ENCODE measurements at places on chromosomes 13 and 19. TPM values are rescaled to one million over a fixed set of nuclear protein-coding genes. Genes with fewer than 3 reads are reported as not detected.

GRCh38 chr19:47353307-47353712, 4.2 kb downstream of the DHX34 start:
- no peak for DNase-seq

- no peak for DNase-seq
Observed at GRCh38 chr13:64453831-64454230, 2776.3 kb downstream of the PCDH9 start.

GRCh38 chr19:10724573-10725071, 6.7 kb downstream of the DNM2 start:
- no peak for DNase-seq

DNA sequence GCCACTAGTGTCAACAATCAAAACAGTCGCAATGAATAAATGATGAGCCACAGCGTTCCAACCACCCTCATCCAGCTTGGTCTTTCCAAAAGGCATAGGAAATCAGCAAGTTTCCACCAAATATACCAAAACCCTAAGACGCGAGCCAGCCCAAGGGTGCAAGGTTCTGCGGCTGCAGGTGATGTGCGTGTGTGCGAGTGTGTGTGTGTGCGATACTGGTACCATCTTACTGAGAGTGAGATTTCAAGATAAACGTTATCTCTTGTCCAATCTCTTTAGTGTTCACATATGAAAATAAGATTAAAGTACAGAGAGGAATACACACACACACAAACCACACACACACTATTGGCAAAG, 895 bp upstream of the TRPC4 start:
- DNase-seq = no peak

DNA sequence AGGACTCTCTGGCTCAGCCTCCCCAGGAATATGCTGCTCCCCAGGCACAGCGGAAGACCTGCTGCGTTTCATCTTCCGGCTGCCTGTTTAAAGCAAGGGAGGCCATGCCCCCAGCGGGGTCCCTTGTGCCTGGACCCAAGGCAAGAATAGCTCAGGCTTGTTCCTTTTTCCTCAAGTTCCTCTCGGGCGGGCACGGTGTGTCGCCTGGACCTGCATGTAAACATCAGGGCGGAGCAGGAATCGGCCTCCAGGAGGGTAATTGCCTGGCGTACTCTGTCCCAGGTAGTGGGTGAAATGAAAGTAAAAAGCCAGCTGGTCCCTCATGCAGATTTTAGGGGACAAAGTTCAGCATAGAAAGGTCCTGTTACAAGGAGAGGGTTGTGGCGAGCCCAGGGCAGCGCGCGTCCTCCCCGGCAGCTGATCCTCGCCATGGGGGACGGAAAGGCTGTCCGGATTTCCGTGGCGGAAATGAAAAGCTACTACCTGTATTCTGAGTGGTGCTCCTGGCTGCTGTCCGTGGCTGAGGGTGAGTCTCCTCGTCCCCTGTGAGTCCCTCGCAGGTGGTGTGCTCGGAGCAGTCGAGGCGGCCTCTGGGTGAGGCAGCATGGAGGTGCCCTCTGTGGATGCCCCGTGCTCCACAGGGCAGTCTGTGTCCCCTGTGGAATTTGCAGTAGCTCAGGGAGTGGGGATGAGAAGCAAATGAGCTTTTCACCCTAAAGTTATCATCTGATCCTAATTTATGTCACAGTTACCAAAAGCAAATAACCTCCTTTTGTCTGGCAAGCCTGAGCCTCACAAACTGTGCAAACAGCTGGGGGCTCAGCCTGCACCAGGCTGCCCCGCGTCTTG, 16.2 kb downstream of the MCF2L start:
- no peak for DNase-seq

- no peak for DNase-seq
Observed at GRCh38 chr19:16516381-16516780, 20.2 kb downstream of the C19orf44 start.

GRCh38 chr13:98214707-98215106, 37.6 kb upstream of the RNF113B start:
- DNase-seq = no peak

DNA sequence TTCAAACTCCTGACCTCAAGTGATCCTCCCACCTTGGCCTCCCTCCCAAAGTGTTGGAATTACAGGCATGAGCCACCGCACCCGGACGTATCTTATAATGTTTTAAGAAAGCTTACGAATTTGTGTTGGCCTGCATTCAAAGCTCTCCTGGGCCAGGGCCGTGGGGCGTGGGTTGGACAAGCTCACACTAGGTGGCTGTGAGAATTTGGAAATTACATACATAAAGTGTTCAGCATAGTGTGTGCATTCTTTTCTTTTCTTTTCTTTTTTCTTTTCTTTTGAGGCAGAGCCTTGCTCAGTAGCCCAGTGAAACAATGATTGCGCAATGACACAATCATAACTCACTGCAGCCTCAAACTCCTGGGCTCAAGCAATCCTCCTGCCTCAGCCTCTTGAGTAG, 2.6 kb downstream of the ZSWIM4 start:
- no peak for DNase-seq

DNA sequence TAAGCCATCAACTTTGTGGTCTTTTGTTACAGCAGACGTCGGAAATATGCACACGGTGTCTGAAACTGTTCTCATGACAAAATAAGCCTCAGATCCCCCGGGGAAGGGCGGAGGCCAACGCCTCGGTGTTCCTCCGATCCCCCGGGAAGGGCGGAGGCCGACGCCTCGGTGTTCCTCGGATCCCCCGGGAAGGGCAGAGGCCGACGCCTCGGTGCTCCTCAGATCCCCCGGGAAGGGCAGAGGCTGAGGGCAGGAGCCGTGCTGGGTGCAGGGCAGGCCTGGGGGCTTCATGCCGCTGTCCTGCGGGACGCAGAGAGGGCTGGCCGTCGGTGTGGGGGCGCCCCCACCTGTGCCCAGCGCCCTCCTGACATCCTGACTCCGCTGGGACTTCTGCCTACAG, 4.7 kb downstream of the FGF22 start:
- no peak for DNase-seq

DNA sequence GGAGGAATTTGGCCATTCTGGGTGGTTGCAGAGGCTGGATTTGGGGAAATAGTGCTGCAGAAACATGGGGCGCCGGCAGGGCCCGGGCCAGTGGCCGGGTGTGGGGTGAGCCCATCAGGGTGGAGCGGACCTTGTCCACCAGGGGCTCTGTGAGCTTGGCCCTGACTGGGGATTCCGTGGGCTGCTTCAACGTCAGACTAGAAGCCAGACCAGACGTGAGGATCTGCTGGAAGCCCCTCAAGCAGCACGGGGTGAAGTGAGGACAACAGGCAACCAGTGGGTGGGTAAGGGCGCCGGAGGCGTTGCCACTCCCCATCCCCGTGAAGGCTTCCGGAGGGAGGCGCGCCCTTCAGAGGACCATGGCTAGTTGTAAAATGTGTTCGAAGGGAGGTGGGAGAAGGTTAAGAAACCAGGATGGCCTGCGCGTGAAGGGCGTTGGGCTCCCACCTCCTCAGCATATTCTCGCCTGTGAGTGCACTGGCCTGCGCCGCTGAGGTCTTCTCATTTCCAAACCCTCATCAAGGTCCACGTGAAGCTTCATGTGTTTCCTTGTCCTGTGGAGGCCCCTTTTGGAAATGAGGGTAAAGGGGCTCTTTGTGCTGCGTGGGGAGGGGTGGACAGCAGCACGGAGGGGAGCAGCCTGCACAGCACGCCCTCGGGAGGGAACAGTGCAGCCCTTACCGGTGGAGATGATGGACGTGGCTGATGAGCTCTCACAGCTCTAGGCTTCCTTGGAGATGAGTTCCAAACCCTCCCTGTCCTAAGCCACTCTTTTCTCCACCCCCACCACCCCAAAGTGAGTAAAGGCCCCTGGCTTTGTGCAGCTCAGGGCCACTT, 8.3 kb downstream of the TEX29 start:
- no peak for DNase-seq

DNA sequence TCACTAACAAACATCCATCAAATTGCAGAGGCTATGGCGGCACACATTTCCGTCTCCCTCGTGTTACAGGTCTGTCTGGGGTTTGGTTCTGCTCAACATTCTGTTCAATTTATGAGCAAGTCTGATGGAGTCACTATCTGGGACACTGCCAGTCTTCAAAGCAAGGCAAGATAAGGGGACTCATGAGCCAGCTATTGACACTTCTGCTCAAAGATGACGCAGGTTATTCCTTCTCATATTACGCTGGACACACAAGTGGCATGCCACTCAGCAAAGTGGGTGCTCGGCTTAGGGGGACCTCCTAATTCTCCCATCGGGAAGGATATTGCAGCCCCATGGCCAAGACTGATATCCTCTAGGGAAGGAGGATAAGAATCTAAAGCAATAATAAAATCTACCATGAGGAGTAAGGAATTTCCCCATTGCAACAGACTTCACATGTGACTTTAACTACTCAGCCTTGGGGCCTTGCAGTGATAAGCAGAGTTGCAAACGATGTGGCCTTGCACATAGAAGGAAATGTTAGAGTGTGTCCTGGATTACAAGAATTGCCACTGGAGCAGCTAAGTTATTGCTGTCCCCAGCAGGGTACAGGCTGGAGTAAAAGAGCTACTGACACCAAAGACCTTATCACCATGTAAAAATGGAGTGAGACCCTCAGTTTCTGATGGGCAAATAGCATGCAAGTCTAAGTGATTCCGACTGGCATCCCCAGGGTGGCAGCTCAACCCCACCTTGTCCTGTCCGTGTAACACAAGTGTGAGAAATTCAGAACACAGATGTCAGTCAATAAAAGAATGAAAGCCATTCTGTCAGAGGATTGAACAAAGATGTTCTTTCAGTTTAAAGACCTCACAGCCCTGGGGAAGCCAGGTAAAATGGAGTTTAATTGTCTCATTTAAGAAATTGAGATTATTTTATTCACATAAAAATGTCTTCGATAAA, 306.1 kb downstream of the IRS2 start:
- no peak for DNase-seq

DNA sequence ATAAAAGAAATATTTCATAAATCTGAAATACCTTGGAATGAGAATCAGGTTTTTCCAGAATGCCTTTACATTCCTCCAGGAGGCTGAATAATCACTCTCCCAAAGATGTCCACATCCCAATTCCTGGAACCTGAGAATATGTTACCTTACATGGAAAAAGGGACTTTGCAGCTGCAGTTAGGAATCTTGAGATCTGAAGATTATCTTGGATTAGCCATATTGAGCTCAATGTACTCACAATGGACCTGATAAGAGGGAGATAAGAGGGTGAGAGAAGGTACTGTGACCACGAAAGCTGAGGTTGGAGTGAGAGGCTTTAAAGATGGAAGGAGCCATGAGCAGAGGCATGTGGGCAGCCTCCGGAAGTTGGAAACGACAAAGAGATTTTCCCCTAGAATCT, 36.8 kb upstream of the MBNL2 start:
- no peak for DNase-seq

GRCh38 chr19:46946611-46947238, 72.9 kb upstream of the NPAS1 start:
- no peak for DNase-seq

DNA sequence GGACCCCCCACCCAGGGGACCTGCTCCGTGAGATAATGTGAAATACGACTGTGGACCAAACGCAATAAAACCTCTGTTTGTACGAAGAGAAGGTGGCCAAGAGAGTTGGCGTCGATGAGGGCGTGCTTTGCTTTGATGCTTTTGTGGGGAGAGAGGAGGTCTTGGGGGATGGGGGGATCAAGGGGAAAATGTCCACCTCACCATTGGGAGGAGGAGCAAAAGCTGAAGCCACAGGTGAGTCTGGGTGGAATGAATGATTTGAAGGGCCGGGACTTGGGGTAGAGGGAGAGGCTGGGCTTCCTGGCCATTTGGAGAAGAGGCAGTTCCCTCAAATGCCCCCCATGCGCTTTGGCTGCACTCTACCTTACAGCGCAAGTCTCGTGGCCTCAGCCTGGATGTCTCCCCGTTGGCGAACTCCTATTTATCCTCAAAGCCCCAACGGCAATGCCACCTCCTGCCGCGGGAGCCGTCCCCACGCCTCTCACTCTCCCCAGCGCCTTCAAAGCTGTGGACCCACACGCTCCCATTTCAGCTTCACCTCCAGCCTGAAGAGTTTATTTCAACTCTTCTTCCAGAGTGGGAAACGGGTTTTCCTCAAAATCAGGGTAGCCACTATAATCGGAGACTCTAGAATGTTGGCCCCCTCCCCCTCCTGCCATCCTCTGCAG, 795 bp upstream of the ABCA7 start:
- DNase-seq = no peak

DNA sequence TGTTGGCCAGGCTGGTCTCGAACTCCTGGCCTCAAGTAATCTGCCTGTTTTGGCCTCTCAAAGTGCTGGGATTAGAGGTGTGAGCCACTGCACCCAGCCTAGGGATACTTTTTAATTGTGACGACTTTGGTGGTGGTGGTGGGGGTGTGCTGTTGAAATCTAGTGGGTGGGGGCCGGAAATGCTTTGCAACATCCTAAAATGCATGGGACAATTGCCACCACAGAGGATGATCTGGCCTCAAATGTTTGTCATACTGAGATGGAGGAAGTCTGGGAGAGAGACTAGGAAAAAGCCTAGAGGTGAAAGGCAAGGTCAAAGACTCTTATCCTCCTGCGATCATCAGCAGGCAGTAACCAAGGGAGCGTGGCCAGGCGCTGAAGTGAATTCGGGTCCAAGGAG, 1.4 kb downstream of the NWD1 start:
- DNase-seq = no peak

DNA sequence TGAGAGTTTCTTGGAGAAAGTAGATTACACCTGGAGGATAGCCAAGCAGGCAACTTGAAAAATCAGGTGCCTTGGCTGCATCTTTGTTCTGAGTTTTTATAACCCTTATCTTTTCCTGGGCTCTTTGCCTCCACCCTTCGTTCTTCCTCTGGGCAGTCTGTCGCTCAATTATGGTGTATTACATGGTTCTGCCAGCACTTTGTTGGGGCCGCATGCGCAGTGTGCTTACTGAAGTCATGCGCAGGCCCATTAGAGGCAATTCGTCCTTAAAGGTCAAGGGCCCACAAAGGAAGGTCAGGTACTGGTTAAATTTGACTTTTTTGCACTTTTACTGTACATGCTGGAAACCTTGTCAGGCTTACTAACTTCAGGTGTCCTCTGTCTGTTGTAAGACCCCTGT, 761.9 kb upstream of the SLITRK5 start:
- no peak for DNase-seq

DNA sequence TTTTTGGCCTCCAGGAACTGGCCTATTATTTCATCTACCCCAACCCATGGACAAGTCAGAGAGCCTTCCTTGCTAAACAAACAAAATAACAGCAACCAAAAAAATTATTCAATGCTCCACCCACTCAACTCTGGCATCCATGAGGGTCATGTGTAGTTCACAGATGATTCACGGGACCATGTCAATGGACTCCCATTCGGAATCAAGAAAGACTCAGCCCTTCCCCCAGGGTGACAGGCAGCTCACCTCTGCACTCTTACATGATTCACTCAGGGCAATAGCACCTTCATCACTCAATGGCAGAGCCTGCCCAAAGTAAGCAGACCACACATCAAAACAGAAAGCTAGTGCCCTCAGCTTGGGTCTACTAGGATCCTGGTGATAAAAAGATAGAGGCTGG, 14.3 kb upstream of the SCEL start:
- no peak for DNase-seq

GRCh38 chr13:50463719-50464118, 379.8 kb downstream of the DLEU7 start:
- DNase-seq = no peak

GRCh38 chr19:35381926-35382325, 11.1 kb downstream of the GPR42 start:
- no peak for DNase-seq

Gene KLK12
- total RNA-seq = not detected

Gene SIGLEC12
- total RNA-seq = not detected

Gene PSG11
- not detected for total RNA-seq

Gene TMPRSS9
- 0.23 TPM for total RNA-seq

Gene ALG5
- 19.3 TPM for total RNA-seq

Gene RASIP1
- total RNA-seq = 0.41 TPM

Gene B9D2
- 7.1 TPM for total RNA-seq

Gene NCAN
- total RNA-seq = 0.15 TPM

Gene KIR3DL2
- total RNA-seq = not detected

Gene ZNF575
- 1.9 TPM for total RNA-seq

Gene RELB
- 28.1 TPM for total RNA-seq
